ENCODE measurements at places on chromosomes 5 and 9.

DNA sequence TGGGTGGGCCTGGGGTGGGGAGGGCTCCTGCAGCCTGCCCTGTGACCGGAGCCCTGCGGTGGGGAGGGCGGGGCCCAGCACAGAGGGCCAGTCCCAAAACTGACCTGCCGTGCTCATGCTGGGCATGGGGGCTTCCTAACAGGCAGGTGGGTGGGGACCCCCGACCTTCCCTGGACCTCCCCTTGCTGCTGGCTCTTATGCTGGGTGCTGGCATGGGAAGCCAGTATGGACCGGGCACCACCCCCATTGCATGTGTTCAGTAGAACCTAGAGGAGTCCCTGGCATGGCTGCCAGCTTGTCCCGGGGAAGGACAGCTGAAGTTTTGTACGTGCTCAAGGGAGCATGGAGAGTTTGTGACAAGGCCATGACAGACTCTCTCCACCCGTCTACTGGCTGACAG is 37.1 kb downstream of the WNK2 start:
- DNase-seq, result no peak

DNA sequence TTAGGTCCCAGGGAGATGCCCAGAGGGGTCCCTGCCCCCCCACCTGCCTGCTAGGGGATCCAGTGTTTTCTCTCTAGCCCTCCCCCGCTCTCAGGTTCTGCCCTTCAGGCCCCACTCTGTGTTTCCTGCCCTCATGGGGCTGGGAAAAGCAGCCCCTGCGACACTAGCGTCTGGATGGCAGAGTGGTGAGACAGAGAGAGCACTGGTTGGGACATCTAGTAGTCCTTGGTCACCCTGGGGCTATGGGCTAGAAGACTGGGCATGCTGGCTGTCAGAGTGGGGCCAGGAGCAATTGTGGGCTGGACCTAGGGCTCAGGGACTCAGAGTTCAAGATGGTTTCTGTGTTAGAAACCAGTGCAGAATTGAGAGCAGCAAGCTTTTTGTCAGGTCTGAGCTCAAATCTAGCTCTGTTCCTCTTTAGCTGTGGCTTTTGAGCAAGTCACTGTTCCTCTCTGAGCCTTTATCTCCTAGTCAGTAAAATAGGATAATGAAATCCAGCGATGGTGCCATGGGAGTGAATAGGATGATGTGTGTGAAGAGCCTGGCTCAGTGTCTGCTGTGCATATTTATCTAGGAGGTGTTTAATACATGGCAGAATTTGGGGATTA is 39.0 kb downstream of the RGS3 start:
- no peak for DNase-seq

DNA sequence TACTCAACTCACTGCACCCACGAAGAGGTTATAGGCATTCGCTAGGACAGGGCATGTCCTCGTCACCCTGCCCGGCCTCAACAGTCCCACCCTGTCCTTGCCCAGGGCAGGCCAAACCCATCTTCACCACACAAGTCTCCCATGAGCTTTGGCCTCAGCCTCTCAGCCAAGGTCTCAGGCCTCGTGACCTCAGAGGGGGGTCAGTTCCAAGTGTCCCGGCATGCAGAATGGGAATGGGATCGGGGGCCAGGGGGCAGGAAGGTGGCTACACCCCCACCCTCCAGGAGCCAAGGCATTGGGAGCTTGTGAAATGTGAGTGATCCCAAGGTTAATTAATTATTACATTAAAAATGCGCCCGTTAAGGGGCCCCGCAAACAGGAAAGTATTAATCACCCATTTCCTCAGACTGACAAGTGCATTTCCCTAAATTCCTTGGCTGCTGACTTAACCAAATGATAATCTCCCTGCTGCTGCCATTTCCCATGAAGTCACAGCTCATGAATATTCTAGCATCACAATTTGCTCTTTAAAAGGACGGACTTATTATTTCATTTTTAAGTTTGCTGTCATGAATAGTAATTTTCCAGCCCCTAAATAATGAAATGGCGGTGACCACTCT is 8.0 kb upstream of the UBAC1 start:
- DNase-seq, result no peak

GRCh38 chr9:129495620-129496472 is 125.1 kb downstream of the C9orf50 start:
- DNase-seq, result peak; percentile 90

GRCh38 chr5:66985417-66985816 is 211.2 kb downstream of the CD180 start:
- no peak for DNase-seq

GRCh38 chr5:107806705-107807104 is 136.0 kb upstream of the EFNA5 start:
- no peak for DNase-seq

All from NCI-H2081 (cell line).